NCI-H1417 treated with DMSO at 0.1 percent for 48 hours (cell line): ENCODE measurements at places on chromosomes 5 and 9.

- no peak for DNase-seq
These were observed 52.1 kb upstream of the FREM1 start for GRCh38 chr9:14962193-14962882.

DNA sequence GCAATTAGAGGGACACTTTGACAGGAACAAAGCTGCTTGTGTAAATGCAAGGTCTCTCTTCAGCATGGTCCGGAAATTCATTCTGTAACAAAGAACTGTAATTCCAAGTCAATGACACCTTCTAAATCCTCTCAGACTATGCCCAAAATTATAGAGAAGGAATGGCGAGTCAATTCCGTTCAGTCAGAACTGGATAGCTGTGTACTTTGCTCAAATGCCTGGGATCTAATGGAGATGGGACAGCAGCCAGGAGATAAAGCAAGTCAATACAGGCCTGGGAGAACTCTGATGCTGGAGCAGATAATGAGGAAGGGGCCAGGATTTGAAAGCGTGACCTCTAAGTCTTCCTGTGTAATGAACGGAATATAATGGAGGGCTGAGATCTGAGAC is 96.4 kb upstream of the SPRY4 start:
- no peak for DNase-seq

DNA sequence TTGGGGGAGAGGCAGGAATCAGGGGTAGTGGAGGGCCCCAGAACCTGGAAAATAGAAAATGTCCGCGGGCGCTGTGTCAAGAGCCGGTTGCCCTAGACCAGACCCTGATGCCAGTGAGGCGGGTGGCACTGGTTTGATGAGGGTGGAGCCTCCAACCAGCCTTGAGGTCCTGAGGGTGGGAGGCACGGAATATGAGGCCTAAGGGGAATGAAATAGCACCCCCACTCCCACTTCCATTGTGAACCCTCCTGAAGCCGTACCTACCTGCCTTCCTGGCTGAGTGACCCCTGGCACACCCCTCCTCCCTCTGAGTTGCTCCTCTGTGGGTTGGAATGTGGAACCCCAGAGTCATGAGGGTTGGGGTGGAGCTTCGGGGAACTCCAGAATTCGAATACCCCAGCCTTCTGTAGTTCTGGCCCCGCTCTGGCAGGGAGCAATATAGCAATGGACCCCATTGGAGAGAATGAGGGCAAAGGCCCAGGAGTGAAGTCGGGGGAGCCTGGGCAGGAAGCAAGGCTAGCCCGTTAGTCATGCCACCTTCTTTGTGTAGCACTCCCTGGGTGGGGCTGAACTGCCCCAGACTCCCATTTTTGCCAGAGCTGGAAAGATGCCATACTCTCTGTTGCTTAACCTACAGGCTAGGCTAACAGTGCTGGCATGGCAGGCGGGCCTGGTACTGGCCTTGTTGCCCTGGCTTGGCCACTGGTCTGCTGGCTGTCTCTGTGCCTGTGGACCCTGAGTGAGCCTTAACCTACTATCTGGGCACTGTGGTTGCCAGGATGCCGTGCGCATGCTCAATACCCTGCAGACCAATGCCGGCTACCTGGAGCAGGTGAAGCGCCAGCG is 1.0 kb downstream of the FPGS start:
- no peak for DNase-seq

DNA sequence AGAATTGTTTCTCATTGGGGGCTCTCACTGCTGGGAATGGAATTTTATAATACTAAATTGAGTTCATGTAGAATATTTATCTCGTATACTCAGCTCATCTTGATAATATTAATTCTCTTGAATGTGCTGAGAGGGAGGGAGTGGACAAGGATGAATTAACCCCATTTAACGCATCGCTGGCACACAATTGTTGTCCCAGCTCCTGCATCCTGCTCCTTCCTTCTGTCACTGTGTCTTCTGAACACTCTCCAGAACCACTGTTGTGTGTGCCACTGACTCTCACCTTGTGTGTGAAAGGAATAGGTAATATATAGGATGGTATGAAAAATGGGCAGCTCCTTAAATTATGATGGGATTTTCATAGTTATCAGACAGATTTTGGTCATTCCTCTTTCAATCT is 267.3 kb downstream of the MTRR start:
- no peak for DNase-seq

GRCh38 chr5:34041247-34041972 is 1.6 kb downstream of the C1QTNF3 start:
- no peak for DNase-seq

DNA sequence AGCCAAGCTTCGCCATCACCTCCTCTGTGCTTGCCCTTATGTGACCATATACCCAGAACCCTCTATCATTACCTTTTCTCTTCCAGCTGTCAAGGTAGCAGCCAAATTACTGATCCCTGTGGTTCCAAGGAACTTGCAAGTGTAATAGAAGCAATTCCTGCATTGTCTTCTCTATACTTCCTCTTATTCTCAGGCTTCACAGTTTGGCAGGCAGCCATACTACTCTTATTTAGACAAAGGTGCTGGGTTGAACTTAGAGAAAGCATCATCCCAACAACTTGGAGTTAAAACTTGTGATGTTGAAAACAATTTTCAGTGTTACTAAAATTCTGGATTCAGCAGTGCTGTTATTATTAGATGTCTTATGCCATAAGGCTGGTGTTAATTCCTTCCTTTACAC is 93.2 kb downstream of the NLN start:
- no peak for DNase-seq

GRCh38 chr9:71479621-71480020 is 288.7 kb downstream of the CEMIP2 start:
- no peak for DNase-seq

DNA sequence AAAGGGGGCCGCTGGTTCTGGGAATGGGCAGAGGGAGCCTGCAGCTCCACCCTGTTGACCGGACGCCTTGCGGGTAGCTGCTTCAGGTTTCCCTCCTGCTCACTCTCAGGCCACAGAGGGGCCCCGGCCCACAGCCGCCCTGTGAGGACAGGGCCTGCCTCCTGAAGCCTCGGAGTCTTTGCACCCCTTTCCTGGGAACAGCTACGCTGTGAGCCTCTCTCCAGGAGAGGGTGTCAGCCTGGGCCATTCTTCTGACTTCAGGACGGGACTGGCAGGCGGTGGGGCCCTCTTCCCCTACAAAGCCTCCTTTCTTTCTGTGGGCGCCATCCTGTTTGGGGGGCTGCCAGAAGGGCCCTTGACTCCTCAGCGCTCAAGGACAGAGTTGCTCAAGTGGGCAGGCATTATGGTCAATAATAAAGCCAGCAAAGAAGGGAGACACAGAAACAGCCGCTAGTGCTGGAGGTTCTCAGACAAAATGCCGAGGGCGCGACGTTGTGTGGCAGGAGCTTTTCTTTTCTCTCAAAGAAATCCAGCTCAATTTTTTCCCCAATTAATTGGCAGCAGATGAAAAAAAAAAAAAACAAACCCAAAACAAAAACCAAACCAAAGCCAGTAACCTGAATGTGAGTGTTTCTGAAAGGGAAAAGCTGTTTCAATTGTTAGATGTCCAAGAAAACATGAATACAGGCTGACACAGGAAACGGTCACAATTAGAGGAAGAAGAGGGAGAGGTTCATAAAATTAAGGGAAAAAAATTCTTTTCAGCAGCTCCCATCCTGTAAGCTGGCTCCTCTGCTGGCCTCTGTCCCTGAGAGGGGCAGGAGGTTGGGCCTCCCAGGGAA is 12.8 kb upstream of the SLC25A51 start:
- DNase-seq = no peak

GRCh38 chr5:4383102-4383501 is 757.0 kb upstream of the ADAMTS16 start:
- no peak for DNase-seq

GRCh38 chr9:80492221-80492620 is 920.5 kb downstream of the TLE4 start:
- no peak for DNase-seq

GRCh38 chr9:118640836-118641560 is 728.2 kb downstream of the BRINP1 start:
- DNase-seq = no peak

DNA sequence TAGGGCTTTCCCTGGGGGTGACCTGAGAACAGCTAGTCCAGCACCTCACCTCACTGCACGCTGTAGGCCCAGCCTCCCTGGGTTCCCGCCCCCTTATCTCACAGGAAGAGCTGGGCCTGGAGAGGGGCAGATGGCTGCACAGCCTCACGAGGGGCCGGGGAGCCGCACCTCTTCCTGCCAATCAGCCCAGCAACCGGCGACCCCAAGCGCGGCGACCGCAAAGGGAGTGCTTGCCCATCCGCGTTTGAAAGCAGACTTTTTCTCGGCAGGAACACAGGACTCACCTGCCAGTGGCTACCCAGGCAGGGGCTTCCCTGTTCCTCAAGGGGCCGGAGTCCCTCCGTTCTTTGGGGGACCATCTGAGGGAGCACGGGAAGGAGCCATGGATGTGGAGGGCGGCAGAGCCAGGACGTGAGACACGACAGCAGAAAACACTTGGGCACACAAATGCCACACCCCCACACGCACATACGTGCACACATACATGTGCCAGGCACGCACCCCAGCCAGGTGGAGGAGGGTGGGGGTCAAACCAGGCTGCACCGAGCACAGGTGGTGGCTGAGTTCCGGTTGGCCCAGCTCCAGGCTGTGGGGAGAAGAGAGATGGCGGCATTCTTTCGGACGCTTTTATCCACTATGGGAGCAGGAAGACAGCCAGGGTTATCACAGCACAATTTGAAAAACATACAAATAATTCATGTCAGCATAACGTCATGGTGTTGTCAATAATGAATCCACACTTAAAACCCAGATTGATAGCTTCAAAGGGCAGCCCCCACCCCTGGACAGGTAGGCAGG is 11.3 kb downstream of the TMEM250 start:
- no peak for DNase-seq

- DNase-seq = no peak
These were observed 9.9 kb downstream of the CCDC69 start for GRCh38 chr5:151213803-151214613.

DNA sequence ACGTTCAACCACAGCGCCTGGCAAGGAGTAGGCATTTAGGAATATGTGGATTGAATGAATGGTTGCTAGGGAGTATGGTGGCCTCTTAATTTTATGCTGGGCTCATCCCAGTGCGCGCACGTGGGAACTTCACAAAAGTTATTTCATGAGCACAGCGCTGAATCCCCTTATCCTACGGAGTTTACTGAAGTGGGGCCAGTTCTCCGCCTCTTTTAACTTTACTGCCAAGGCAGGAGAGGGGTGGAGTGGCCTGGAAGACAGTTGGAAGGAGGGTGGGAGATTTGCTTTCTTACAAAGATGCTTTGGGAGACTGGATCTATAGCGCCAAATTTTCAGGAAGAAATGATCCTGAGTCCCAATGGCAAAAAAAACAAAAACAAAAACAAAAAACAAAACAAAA is 326.5 kb downstream of the SH3GL2 start:
- DNase-seq = no peak

GRCh38 chr5:37810311-37810710 is 29.5 kb downstream of the GDNF start:
- no peak for DNase-seq

DNA sequence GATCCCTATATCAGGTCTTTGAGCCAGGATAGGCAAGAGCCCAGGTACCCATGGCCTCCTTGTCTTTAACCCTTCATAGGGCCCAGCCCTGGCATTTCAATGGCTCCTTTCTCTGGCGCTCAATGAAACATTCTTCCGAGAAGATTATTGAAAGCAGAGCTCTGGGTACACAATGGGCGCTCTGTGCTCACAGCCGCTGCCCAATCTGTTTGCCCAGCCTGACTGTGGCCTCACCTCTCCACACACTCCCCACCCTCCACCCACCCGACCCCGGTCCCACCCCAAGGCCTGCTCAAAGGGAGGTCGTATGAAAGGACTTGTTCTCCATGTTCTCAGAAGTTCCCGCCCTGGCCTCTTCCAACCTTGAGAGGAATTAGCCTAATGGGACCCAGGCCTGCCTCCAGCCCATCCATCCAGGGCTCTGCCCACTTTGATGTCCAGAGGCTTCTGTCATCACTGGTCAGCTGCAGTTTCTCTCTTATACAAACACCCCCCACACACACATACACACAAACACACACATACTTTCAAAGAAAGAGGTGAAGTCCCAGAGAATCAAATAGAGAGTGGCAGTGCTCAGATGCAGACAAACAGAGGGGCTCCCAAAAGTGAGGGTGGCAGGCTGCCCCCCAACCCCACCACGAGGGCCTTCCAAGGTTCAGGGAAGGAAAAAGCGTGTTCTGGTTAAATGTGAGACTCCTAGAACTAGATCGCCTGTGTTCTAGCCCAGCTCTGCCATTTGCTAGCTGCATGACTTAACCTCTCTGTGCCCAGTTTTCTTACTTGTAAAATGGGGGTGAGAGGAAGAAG is 5.1 kb upstream of the ARSI start:
- no peak for DNase-seq

DNA sequence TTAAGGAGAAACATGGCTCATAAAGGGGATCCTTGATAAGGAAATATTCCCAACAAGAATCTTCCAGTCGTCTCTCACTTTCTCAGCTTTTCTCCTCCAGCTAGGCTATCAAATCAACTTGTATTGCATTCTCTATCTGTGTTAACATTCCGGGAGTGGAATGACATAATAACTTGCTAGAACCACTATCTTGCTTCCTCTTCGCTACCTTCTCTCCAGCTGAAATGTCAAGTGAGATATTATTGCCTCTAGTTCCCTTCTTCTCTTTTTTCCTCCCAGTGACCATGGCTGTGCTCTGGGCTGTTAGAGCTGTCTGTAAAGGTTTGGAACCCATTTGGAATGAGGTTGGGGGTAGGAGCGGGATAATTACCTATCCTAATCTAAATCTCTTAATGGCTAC is 1329.5 kb upstream of the WWC1 start:
- DNase-seq = no peak

DNA sequence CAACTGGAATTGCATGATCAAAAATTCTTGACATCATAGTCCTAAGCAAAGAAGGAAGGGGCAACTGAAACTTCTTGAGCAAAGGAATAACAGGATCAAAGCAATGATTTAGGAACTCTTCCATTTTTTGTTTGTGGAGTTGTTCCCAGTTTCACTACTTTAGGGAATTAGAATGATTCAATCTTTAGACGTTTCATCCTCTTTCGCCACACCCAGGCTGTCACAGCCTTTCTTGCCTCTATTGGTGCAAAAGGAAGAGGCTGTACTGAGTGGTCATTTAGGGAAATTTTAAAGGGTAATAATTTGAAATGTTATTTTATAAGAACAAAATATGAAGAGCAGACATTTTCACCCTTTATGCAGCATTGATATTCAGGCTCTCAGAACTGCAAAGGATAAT is 1026.0 kb upstream of the ARRDC3 start:
- DNase-seq = no peak

GRCh38 chr9:135814421-135815095 is 92.8 kb downstream of the CAMSAP1 start:
- no peak for DNase-seq

- DNase-seq = no peak
These were observed 3.4 kb downstream of the SSNA1 start for GRCh38 chr9:137191691-137192447.

DNA sequence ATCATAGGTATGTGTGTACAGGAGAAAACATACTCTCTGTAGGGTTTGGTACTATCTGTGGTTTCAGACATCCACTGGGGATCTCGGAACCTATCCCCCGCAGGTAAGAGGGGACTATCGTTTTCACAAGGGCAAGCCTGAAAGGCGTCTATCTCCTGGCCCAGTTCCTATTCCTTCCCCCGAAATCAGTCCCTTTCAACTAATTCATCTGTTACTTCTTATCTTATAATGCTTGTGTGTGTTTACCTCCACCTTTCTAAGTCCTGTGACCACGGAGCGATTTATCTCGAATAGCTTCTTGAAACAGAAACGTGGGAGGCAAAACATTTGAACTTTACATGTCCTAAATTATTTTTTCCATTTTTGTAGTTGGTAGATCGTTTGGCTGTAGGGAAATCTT is 11.4 kb downstream of the ABO start:
- DNase-seq = no peak
